Activated CD4-positive, alpha-beta T cell treated with anti-CD3 and anti-CD28 coated beads for 4 hours (primary cell): ENCODE measurements at places on chromosomes 4 and X.

- no peak for DNase-seq
Observed at GRCh38 chr4:170887396-170887795, 797.6 kb upstream of the AADAT start.

DNA sequence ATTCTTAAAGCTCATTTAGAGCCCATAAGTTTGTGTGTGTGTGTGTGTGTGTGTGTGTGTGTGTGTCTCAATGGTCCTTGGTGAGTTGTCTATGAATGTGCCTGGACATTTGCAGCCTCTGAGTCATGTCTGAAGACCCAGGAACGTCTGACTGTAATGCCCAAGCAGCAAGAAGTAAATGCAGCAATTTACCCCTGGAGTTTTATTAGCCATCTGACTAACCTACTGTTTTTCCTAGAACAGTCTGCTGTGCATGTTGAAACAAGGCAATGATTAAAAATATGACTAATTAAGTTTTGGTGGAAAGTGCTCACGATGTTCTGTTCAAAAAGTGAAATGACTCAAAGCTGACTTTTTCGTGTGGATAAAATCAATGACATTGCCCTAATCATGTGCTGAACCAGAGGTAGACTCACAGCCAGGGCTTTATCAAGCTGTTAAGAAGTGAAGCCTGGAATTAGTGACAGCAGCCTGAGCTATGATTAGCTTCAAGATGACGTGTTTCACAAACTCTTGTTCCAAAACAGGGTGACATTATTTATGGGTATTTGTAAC, 201.6 kb downstream of the CPE start:
- no peak for DNase-seq

DNA sequence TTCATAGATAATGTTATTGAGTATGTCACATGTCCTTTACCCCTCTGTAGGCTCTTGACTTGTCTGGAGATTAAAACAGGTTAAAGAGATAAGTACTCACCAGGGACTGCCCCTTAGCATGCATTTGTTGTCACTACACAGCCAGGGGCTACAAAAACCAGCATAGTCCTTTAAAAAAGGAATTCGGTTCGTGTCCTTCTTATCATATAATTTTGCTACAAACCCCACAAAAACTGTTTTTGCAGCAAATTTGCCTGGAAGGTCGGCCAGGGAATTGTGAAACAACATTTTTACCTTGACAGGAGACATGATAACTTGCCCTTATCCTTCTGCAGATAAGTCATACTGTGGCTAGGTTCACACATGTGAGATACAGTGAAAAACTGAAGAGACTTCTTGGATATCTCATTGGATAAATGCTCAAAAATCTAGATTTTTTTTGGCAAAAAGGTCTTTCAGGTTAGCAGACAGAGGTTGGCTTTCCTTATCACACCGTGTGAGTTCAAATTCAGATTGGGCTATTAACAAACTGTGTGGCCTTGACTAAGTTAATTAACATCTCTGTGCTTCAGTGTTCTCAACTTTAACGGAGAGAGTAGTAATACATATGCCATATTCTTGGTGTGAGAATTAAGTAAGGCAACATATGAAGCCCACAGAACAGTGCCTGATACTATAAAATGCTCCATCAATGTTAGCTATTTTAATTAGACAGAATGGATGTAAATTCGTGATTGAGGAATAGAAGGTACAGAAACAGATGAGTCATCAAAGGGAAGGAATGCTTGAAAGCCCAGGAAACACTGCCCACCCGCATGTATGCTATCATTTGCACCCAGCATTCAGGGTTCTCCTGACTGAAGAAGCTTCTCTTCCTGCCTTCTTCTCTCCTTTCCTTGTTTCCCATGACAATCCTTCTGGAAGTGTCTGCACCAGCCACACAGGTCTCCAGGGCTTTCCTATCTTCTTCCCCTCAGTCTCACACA, 30.0 kb downstream of the FAM9C start:
- DNase-seq, result no peak

- DNase-seq, result no peak
Observed at GRCh38 chrX:261167-261918, 19.8 kb upstream of the PLCXD1 start.

GRCh38 chr4:122744229-122744628, 11.7 kb downstream of the BBS12 start:
- no peak for DNase-seq

DNA sequence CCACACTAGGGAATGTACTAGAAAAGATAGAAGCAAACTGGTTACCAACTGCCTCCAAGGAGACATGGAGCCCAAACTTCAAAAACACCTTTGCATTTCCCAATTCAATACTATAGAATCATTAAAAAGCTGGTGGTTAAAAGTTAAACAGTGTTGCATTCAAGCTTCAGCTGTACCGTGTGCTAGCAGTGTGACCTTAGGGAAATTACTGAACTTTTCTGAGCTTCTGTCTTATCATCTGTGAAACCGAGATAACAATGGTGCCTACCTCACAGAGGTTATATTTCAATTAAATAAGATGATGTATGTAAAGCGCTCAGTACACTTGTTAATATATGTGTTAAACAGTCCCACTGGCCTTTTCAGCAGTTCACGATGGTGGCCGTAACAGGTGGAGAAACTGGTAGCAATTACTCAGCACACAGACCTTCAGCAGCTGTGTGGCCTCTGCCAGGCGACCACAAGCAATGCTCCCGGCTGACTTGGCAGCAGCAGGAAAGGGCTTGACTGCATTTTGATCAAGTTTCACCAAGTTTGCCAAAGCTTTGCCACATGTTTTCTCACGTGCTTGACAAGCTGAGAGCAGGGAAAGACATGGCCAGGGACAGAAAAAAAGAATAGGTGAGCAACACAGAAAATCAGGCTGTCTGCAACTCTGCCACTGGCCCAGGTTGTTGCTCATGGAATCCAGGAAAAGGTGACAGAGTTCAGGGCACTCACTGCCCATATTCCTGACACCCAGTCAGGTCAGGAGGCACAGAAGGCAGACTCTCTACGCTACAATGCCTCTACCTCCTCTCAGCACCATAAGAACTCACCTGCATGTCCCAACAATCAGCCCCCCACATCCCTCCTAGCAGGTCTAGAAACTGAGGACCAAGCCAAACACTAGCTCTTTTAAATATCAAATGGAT, 72.1 kb downstream of the PARM1 start:
- no peak for DNase-seq

DNA sequence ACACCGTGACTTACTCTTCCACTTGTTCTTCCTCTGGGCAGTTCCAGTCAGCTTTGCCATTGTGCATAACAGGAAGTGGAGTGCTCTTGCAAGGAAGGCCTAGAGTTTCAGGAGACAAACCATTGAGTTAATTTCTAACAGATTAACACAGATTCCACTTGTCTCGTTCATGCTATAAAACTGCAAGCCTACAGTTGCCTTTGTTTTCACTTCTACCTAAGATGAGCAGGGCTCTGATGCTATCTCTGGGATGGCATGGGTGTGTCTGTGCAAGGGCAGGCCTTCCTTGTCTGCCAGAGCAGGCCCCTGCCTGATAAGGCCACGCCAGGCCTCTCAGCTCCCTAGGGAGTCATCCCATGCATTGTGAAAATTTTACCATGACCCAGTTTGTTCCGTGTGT, 67.7 kb upstream of the PGRMC2 start:
- no peak for DNase-seq

DNA sequence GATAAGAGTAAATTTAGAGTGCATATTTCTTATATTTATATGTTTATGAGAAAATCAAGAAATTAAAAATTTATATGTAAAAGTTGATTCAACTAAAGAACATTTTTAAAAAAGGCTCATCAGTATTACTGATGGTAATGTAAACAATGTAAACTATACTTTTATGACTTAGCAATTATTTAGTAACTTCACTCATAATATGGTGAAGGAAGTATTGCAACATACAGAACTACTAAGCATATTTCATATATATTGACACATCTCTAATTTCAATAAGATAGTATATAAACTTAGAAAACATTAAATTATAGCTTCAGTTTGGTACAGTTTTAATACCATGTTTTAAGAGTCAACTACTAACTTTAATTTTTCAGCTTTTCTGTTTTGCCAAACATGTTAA, 512.8 kb upstream of the PCDH7 start:
- no peak for DNase-seq

DNA sequence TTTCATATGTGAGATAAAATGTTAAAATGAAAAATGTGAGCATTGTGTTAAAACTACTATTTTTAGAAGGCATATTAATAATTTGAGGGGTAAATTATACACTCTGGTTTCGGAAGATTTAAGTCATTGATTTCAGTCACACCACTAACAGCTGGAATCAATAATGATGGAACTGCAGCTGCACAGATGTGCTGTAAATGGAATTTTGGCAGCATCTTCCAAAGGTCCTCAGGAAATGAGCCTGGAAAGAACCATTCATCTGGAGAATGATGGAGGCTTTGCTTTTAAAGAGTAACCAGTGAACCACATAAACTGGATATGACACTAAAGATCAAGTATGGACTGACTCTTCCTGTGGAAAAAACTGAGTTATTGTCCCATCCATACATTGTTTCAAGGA, 759.0 kb upstream of the EPHA5 start:
- no peak for DNase-seq

DNA sequence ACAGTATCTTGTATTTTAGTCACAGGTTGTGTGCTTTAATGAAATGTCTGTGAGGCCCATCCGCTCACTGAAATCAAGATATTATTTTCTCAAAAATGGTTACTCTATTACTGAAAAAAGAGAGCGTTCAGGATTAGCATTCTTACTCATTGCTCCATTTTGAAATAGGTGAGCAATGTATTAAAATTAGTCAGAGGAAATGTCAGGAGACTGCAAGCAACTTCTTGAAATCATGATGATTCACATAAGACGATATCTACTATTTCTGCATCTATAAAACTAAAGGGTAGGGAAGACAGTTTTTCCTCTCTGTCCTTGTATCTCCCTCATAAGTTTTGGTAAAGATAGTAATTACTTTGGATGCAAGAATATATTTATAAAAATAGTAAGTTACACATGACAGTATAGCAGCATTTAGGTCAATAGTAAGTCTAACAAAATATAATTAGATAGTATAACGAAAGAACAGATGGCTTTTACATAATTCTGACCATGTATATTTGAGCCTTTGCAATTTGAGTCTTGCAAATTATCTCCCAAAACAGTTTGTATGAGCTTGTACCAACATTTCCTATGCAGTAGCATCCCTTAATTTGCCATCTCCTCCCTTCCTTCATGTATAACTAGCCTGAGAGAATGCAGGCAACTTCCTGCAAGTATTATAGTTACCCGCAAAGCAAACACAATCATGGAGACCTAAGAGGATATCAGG, 937.8 kb downstream of the PCDH7 start:
- DNase-seq, result no peak

GRCh38 chr4:4919927-4920326, 60.5 kb downstream of the MSX1 start:
- no peak for DNase-seq

GRCh38 chr4:140790171-140790570, 34.0 kb upstream of the TBC1D9 start:
- no peak for DNase-seq
